CD4-positive, alpha-beta T cell (primary cell): ENCODE measurements at places on chromosomes 12 and 14.

DNA sequence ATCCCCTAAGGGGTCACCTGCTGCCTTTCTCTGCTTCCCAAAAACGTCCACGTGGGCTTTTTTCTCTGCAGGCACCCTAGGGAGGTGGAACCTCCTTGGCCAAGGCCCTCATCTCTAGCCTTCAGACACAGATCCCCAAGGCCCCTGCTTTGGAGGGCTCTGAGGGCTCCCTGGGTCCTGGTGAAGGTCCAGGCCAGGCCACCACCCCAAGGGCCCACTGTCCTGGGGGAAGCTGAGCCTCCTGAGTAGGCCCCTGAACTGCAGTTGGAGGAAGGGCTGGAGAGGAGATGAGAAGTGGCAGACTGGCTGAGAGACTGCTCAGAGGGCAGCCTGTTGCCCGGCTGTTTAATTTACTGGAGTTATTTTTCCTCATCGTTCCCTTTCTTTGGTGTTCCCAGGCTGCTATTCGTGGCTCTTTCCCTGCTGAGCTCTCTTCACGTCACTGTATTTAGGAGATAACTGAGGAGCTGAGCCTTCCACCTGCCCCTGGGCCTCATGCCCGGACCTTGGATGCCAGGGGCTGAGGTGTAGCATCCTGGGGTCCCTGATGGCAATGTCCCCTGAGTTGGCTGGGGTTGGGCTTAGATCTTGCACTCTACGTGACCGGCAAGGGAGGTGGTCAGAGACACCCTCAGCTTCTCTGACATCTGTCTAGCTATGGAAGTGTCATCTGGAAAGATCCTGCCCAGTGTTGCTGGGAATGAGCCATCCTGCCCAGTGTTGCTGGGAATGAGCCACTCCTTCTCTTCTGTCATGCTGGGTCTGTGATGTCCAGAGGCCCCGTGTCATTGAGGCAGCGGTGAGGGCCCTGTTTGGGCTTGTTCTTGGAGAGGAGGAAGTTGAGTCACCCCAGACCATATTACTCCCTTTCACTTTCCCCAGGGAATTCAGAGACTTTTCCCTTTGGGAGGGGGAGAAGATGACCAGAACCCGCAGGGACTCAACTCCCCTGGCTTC is 139.8 kb downstream of the TSPAN9 start:
- no peak for DNase-seq

DNA sequence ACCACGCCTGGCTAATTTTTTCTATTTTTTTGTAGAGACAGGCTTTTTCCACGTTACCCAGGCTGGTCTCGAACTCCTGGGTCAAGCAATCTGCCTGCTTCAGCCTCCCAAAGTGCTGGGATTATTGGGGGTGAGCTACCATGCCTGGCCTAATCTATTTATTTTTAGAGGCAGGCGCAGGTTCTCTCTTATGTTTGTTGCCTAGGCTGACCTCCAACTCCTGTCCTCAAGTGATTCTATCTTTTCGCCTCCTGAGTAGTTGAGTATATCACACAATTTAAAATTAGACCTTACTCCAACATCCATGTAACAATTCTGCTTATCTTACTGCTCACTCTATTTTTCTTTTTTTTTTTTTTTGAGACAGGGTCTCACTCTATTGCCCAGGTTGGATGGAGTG is 6.8 kb upstream of the ACRBP start:
- DNase-seq = no peak

DNA sequence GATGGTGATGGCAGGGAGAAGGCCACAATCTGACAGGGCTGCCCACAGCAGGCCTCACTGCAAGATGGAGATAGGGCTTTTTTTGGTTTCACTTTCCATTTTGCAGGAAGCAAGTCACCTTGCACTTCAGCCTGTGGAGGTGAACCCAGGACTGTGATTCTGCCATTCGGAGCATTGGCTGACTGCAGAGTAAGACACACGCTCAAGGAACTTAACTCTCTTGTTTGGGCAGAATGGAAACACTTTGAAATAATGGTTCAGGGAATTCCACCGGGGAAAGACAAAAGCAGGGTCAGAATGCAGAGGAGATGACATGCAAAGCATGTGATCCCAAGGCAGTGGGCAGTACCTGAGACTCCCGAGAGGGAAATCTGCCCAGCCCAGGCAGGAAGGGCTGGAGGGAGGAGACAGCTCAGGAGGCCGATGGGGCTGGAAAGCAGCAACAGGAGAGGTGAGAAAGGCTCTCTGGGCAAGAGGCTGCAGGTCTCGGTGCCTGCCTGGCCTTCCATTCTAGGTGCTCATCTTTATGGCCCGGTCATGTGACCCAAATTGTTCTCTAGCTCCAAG is 58.7 kb upstream of the PRMT8 start:
- DNase-seq = no peak

DNA sequence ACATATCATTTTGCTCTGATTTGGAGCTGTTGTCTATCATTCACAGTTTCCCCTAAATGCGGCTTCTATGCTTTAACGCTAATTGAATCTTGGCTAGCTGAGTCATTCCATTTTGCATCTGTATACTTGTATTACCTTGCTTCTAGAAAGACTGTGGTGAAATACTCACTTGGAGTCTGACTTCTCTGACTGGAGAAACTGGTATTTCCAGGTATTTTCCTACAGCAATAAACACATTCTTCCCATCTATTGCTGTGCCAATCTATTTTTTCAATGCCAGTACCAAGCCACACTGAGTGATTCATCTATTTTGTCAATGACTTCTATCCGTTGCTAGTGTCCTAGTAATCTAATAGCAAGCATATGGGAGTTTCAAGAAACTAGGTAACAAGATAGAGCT is 76.0 kb upstream of the ST8SIA1 start:
- DNase-seq = no peak

- no peak for DNase-seq
These were observed 87.0 kb downstream of the DNAI7 start for GRCh38 chr12:25107920-25108319.

GRCh38 chr12:60853407-60853806 is 1257.6 kb downstream of the SLC16A7 start:
- DNase-seq = no peak

DNA sequence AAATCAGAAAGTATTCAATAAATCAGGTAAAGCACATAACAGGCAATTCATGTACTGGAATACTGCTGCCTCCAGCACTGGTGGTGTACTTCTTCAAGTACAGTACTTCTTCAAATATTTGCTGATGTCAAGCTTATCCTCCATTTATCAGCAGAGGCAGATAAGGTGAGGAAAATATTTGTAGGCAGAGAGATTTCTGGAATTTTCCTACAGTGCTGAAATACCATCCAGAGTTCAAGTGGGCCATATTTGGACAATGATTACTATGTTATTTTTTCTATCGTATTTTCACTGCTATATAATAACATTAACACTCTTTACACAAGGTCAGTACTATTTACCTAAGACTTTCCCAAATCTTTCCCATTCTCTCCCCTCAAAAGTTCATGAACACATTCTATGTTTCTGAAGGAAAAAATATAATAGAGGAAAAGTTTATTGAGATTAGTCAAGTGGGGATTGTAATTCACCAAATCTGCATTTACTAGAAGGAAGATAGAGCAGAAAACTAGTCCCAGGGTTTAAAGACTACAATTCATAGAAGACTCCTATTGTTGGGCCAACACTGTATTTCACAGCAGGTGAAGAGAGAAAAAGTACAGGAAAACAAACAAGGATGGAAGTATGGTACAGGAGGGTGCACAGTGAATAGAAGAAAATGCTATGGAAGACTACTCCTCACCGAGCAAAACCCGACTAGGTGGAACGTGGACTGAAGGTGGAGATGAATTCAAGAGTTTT is 141.1 kb downstream of the PAWR start:
- no peak for DNase-seq

GRCh38 chr12:39574785-39575497 is 44.7 kb downstream of the ABCD2 start:
- DNase-seq = no peak

DNA sequence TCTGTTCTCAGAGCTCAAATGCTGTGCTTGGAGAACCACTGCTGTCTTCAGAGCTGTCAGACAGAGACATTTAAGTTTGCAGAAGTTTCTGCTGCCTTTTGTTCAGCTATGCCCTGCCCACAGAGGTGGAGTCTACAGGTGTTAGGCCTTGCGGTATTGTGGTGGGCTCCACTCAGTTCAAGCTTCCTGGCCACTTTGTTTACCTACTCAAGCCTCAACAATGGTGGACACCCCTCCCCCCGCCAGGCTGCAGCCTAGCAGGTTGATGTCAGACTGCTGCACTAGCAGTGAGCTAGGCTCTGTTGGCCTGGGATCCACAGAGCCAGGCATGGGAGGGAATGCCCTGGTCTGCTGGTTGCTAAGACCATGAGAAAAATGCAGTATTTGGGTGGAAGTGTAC is 323.8 kb downstream of the BCAT1 start:
- DNase-seq = no peak

GRCh38 chr14:69260190-69260860 is 367 bp downstream of the GALNT16 start:
- DNase-seq = no peak

DNA sequence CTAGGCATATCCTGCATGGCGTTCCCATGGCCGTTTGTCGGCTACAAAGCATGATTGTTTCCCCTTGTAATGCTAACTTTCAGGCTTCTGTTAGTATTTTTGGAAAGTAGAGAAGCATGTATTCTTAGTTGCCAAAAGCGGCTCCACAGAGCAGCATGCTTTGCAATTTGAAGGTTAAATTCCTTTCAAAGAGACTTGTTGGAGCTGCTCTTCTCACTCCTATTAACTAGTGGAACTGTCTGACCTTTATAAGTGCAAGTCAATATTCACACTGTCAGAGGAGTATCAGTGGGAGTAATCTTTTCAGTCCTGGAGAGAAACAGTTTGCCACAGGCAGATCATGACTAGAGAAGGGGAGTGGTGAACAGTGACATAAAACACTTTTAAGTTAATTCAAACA is 656.1 kb upstream of the NOVA1 start:
- no peak for DNase-seq

- no peak for DNase-seq
These were observed 99.6 kb upstream of the FOXG1 start for GRCh38 chr14:28666961-28667360.

- no peak for DNase-seq
These were observed 15.3 kb downstream of the PELI2 start for GRCh38 chr14:56133547-56133946.

DNA sequence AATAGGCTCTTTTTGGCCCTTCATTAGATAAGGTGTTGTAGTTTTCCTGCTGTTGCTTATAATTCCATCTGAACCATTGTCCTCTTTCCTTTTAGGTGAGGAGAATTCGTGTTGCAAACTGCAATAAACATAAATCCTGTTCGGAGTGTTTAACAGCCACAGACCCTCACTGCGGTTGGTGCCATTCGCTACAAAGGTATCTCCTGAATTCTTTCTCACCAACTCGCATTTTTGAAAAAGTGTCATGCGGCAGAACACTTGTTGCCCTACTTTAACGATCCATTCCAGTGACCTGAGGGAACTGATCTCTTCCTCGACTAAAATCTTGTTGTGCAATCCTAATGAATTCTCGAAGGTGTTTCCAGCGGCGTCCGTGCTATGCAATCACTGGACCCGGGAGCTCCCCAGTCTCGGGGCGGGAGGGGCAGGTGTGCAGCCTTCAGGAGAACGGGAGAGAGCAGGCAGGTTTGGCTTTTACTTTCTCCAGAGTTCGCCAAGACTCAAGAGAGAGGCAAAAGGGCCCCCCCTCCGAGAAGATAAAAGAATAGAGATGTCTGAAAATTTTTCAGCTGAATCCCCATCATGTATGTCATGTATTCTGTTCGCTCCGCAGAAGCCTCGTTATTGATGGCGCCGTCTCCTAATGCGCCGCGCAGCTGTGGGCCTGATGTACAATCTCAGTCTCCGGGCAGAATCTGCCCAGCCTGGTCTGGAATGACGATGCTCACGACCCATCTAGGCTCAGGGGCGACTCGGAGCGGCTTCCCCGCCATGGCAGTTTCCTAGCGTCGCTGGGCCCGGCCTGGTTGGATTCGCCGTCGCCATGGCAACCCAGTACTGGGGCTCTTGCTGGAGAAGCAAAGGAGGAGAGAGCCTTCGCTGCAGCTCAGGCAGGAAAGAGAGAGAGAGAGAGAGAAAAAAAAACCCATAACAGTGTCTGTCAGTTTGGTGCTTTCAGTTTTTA is 38.2 kb downstream of the PLXNC1 start:
- no peak for DNase-seq

DNA sequence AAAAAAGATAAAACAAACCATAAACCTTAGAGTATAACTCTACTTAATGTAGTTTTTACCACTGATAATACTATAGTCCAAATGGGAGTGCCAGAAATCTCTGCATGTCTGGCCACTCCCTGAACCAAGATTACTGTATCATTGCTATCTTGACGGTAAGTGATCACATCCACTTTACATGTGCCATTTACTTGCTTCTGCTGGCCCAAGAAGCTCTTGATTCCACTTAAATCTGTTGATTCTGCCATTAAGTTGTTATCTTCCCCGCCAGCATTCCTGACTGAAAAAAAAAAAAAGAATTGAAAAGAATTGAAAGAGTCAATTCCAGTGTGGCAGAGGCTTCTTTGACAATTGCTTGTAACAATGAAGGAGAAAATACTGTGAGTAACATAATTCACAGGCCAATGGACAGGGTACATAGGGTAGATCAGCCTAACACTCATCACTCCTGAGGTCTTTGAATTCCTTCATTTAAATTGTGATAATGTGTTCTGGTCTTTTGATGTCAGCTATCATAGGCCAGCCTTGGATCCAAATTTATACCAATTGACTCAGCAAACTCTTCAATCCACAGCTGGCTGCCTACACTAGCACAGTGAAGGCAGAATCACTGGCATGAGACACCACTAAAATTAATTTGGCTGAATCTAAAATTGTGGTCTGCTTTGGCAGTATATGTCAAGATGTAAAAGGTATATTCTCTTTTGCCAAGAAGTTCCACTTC is 665.2 kb upstream of the FLRT2 start:
- no peak for DNase-seq

DNA sequence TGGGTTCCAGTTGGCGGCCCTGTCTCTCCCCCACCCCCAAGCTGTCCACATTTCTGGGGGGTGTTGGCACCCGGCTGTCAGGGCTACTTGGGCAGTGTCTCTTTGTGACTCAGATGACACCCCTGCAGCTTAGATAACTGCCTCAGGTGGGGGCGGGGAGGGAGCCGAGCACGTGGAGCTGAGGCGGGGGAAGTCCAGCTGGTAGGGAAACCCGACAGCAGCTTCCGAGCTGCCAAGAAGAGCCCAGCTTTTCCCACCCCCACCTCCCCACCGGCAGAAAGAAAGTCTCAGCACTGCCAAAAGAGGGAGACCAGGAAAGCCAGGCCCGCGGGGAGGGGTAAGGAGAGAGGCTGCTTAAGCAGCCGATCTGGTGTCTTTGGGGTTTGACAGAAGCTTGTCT is 1.4 kb downstream of the LRTM2 start:
- DNase-seq = no peak
